Neuronal stem cell (in vitro differentiated cells): ENCODE measurements at places on chromosomes 3 and 15.

DNA sequence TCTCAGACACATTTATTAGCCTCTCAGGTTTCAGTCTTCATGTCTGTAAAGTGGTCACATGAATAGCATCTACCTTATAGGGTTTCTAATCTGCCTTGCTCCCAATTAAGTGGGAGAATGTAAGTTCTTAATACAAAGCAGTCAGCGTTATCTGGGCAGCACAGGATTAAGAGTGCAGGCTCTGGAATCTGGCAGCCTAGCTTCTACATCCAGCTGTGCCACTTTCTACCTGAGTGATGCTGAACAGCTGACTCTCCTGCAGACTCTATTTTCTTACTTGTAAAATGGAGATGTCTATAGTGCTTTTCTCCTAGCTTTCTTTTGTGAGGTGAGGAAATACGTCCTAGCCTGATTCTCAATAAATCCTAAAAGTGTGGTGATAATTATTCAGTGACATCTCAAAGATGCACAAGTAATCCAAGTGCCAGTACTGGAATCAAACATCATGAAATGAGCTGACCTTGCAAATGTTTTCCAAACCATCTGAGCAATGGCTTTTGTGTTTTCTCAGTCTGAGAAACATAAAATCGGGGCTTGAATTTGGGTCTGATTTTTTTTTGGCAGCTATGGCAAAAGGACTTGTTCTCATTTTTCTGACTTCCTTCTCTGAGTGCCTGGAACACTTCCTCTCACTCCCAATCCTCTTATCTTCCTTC is 232.2 kb upstream of the FEZF2 start:
- no peak for DNase-seq

DNA sequence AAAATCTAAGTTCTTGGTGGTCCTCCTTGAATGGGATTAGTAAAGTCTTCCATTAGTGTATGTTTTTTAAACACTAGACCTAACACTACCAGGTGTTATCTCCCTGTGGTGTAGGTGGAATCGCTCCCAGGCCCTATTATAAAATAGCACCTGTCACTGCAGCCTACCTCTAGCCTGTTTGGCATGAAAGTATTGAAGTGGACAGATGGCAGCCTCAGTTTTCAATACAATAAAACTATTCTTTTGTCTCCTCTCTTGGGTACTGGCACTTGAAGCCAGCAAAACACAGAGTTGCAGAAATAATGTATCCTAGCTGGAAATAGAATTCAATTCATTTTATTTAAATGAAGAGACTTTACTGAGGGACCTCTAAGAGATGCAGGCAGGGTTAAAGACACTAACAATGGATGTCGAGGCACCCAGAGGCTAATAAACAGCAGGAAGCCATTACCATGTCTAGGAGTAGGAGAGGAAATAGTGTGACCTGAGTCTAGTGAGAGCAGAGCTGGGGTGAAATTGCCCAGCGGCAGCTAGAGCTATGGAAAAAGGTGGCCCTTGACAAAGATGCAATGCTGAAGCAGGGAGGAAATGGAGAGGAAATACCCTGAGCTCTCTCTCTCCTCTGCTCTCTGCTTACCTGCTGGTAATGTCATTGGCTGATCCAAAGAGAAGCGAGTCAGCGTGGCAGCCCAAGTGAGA is 49.1 kb upstream of the TMEM158 start:
- no peak for DNase-seq

GRCh38 chr3:113038328-113038727 is 47.5 kb downstream of the GTPBP8 start:
- no peak for DNase-seq

- DNase-seq = no peak
Observed at GRCh38 chr3:111465081-111465670, 76.8 kb upstream of the CD96 start.

GRCh38 chr3:141994856-141995255 is 118.4 kb downstream of the ATP1B3 start:
- DNase-seq = no peak

DNA sequence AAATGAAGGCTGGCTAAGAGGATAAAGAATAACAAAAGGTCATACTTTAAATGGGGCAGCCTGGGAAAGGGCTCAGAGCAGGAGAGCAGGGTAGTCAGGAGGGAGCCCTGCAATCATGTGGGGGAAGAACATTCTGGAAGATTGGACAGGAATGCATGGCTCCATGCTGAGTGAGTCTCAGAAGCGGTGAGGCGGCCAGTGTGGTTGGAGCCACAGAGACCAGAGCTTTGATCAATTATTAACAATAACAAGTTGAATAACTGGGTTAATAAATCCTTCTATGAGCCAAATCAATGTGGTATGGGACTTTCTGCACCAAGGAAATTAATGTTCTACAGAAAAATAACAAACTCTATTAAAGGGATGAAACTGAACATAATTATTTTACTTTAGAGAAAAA is 57.9 kb upstream of the DCUN1D1 start:
- no peak for DNase-seq

GRCh38 chr3:149085828-149086231 is 503 bp downstream of the HLTF start:
- no peak for DNase-seq

- DNase-seq = no peak
Observed at GRCh38 chr3:157087780-157088600, 72.0 kb downstream of the CCNL1 start.

DNA sequence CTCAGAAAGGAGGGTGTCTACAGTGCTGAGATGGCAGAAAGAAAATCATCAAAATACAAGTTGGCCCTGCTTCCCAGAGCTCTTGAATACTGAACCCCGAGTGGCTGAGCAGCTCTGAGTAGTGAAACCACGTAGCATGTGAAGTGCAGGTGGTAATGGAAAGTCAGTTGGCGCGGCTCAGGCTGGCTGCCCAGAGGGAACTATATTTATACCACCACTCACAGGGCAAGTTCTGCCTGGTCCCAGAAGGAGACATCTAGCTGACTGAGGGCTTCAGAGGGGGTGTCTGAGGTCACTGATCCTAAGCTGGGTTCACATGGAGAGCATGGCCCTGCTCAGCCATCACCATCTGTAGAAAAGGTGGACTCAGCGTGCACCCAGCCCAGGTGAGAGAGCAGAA is 129.6 kb upstream of the AGBL1 start:
- no peak for DNase-seq

GRCh38 chr15:60790641-60791040 is 311.7 kb upstream of the ICE2 start:
- no peak for DNase-seq

- no peak for DNase-seq
Observed at GRCh38 chr3:119700920-119701734, 1.7 kb upstream of the CFAP91 start.
